ENCODE measurements at places on chromosomes 2 and 18.

DNA sequence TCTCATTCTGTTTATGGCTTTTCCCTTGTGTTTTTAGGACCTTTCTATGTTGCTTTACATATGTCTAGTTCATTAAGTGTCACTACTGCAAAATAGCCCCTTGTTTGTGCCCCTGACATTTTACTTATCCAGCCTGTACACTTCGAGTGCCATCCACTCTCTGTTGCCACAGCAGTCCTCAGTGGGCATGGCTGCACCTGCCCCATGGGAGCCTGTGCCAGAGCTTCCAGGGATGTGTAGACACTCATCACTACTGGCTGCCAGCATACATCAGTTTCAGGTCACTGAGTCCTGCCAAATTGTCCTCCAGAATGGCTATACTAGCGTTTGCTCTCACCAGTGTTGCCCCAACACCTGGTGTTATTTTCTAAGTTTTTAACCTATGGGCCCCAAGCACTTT, 80.4 kb downstream of the ARMC9 start:
- H3K36me3 ChIP-seq: no peaks in the 10 kb centered on the region
- no peak overlapping the region for H3K4me3 ChIP-seq
- no peak overlapping the region for H3K27ac ChIP-seq
- H3K27me3 ChIP-seq: no peaks in the 10 kb centered on the region
- DNase-seq: no peak

DNA sequence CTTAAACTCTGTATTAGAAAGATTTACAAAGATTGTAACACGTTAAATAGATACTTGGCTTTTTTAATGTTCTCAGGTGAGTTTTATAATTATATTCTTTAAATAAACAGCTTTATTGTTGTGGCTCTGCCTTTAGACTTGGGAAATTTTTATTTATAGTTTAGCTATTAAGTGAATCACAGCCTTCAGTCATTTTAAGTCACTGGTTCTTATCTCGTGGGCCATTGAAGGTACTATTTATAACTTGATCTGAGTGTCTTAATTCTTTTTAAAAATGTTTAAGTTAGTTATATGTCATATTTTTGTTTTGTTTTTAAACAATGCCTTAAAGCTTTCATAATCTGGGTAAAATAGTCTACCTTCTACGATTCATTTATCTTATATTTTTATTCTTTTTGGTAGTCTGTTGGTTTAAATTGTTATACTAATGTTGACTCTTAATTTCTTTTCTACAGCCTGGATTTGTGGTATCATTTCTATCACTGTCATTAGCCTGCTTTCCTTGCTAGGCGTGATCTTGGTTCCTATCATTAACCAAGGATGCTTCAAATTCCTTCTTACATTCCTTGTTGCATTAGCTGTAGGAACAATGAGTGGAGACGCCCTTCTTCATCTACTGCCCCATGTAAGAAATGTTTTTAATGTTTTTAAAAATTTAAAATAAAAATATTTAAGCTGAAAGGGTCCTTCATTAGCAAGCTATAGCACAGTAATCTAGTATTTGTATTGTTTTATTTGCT, 49.3 kb downstream of the SLC39A10 start:
- no peak overlapping the region for H3K4me3 ChIP-seq
- no peak overlapping the region for H3K27ac ChIP-seq
- H3K4me1 ChIP-seq: no peaks in the 10 kb centered on the region
- H3K27me3 ChIP-seq: no peaks in the 10 kb centered on the region
- peaks cover 17% of the 10 kb centered on the region for H3K36me3 ChIP-seq
- DNase-seq: no peak

- no peaks in the 10 kb centered on the region for H3K36me3 ChIP-seq
- no peak for DNase-seq
- H3K27me3 ChIP-seq: no peaks in the 10 kb centered on the region
- no peaks in the 10 kb centered on the region for H3K4me1 ChIP-seq
- H3K27ac ChIP-seq: no peak overlapping the region
- no peak overlapping the region for H3K4me3 ChIP-seq
Measured at GRCh38 chr2:227378371-227378782, 729 bp downstream of the TM4SF20 start.

DNA sequence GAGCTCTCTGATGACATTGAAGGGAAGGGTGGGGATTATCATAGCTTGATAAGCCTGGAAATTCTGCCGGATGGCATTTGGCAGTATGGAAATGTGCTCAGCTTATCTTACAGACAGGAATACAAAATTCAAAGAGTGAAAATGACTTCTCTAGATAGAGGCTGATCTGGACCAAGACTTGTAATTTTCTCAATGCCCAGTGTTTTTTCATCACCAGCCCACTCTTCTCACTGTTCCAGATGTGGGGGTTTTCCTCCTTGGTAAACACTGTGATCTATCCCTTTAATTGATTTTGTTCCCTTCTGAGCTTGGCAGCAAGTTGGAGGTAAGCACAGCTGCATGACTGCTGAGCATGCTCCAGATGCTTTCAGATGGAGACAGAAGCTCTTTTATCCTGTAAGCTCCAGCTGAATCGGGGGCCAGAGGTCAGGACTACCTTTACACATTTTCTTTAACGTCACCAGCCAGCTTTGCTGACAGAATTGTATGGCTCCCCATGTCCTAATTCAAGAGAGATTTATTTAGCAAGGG, 287.4 kb upstream of the TCF4 start:
- H3K4me1 ChIP-seq: no peaks in the 10 kb centered on the region
- H3K27ac ChIP-seq: no peak overlapping the region
- no peaks in the 10 kb centered on the region for H3K36me3 ChIP-seq
- H3K4me3 ChIP-seq: no peak overlapping the region
- no peaks in the 10 kb centered on the region for H3K27me3 ChIP-seq
